Esophagus muscularis mucosa (tissue), 4 donors: ENCODE measurements at places on chromosomes 4 and X. TPM values are rescaled to one million over a fixed set of nuclear protein-coding genes. Genes with fewer than 3 reads are reported as not detected.

DNA sequence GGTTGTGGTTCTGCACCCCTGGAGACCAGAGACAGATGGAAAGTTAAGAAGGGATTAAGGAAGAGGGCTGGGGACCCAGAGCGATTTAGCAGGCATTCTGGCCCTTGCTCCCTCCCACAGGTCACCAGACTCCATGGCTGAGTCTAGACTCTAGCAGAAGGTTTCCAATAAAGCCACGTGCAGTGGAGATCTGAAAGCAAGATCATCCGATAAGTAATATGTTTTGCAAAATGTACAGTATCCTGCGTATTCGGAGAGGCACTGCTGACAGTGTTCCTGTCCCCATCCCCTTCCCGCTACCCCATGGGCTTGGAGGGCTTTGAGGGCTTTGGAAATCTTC lies 531 bp upstream of the GPRIN3 start:
- H3K36me3 ChIP-seq = no peaks in the 10 kb centered on the region
- H3K27me3 ChIP-seq = no peaks in the 10 kb centered on the region
- H3K4me3 ChIP-seq = peak overlapping the region; percentile 64
- peaks cover 18% of the 10 kb centered on the region for H3K4me1 ChIP-seq

DNA sequence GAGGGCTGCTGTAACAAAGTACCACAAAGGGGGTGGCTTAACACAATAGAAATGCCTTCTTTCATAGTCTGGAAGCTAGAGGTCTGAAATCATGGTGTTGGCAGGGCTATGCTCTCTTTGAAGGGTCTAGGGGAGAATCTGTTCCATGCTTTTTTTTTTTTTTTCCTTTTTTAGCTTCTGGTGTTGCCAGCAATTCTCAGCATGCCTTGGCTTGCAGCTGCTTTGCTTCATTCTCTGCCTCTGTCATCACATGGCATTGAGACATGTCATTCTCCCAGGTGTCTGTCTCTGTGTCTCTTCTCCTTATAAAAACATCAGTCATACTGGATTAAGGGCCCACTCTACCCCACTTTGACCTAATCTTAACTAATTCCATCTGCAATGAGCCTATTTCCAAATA lies 78.6 kb upstream of the BOD1L1 start:
- no peak overlapping the region for H3K27ac ChIP-seq
- no peaks in the 10 kb centered on the region for H3K36me3 ChIP-seq
- H3K4me1 ChIP-seq = peaks cover 11% of the 10 kb centered on the region
- H3K27me3 ChIP-seq = no peaks in the 10 kb centered on the region
- DNase-seq = no peak
- no peak overlapping the region for H3K4me3 ChIP-seq

DNA sequence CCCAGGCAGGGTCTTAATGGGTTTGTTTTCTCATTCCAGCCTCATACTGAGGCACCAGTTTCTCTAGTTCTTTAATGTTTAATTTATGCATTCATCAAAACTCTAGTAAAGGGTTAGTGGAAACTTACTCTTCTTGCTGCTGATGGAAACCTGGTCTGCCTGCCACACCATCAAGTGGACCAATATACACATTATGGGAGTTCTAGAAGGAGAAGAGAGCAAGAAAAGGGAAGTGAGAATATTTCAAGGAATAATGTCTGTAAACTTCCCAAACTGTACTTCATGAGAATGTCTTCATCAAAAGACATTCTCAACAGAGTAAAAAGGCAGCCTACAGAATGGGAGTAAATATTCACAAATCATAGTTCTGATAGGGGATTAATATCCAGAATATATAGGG lies 20.9 kb upstream of the DHX15 start:
- DNase-seq = no peak
- H3K4me3 ChIP-seq = no peak overlapping the region
- H3K4me1 ChIP-seq = no peaks in the 10 kb centered on the region

- H3K4me3 ChIP-seq = no peak overlapping the region
- no peak overlapping the region for H3K27ac ChIP-seq
- H3K27me3 ChIP-seq = peaks cover 98% of the 10 kb centered on the region
- no peaks in the 10 kb centered on the region for H3K36me3 ChIP-seq
- DNase-seq = no peak
These were observed 4.5 kb upstream of the NKX1-1 start for GRCh38 chr4:1410491-1411325.

DNA sequence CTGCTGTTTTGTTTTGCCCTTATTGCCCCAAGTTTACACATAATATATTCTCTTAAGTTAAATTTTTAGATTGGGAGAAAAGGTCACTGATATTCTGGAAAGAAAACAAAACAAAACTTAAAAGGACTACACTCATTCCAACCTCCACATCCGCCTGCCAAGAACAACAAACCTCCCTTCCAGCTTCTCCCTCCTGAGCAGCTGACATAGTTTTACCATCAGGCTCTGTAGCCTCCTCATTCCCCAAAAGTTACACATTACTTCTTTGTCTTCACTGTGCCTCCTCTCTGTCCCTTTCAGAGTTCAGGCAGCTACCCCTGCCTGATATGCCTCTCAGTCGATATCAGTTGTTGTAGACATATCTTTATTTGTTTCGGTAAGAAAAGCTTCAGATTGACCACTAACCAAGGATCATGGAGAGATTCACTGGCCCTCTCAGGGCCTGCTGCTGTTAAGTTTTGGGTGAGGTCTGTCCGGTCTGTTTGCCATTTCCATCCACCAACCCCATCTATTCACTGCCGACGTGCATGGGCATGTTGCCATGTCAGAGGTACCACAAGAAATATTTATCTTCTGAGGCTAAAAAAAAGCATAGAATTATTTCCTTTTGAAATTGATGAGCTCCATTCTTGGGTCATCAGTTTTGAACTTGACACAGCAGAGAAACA lies 164.1 kb downstream of the GASK1B start:
- no peak for DNase-seq
- H3K4me3 ChIP-seq = no peak overlapping the region
- peaks cover 47% of the 10 kb centered on the region for H3K4me1 ChIP-seq
- no peaks in the 10 kb centered on the region for H3K27me3 ChIP-seq
- no peaks in the 10 kb centered on the region for H3K36me3 ChIP-seq
- peak overlapping the region; percentile 49 for H3K27ac ChIP-seq

GRCh38 chr4:156501962-156502361 lies 469.6 kb downstream of the PDGFC start:
- H3K27me3 ChIP-seq = no peaks in the 10 kb centered on the region
- no peaks in the 10 kb centered on the region for H3K4me1 ChIP-seq
- H3K4me3 ChIP-seq = no peak overlapping the region
- no peak for DNase-seq
- H3K27ac ChIP-seq = no peak overlapping the region

DNA sequence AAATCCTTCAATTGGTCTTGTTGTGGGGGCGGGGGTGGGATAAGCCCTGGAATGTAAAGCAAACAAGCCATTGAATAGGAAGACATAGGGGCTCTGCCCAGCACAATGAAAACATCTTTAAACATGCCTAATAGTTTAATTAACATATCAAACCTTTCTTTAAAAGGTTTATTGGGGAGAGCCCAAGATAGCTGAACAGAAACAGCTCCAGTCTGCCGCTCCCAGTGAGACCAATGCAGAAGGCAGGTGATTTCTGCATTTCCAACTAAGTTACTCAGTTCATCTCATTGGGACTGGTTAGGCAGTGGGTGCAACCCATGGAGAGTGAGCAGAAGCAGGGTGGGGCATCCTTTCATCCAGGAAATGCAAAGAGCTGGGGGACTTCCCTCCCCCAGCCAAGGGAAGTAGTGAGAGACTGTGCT lies 327.2 kb upstream of the CNKSR2 start:
- no peak overlapping the region for H3K4me3 ChIP-seq
- H3K27me3 ChIP-seq = no peaks in the 10 kb centered on the region
- DNase-seq = no peak
- no peak overlapping the region for H3K27ac ChIP-seq
- H3K4me1 ChIP-seq = no peaks in the 10 kb centered on the region
- no peaks in the 10 kb centered on the region for H3K36me3 ChIP-seq

- no peaks in the 10 kb centered on the region for H3K4me1 ChIP-seq
- H3K27ac ChIP-seq = no peak overlapping the region
- no peak for DNase-seq
- H3K27me3 ChIP-seq = no peaks in the 10 kb centered on the region
- H3K36me3 ChIP-seq = no peaks in the 10 kb centered on the region
These were observed 154.0 kb downstream of the GRIA3 start for GRCh38 chrX:123337886-123338639.

DNA sequence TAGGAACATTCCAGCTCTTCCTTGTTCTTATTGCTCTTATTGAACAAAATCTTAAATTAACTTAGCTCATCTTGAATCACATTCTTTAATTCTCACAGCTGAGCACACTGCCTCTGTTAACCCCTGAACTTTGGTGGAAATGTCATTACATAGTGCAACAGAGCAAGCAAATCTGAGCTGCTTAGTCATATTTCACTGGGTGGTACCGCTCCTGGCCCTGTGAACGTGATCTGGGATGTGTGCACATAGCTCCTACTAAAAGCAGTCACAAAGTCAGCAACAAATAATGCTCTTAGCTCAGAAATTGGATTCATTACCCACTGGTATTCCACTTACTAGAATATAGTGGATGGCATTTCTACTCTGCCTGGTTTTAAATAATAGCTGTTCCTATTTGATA lies 27.9 kb downstream of the ARHGEF6 start:
- DNase-seq = no peak
- H3K27ac ChIP-seq = no peak overlapping the region
- no peaks in the 10 kb centered on the region for H3K27me3 ChIP-seq
- no peak overlapping the region for H3K4me3 ChIP-seq
- no peaks in the 10 kb centered on the region for H3K4me1 ChIP-seq
- H3K36me3 ChIP-seq = no peaks in the 10 kb centered on the region

- H3K36me3 ChIP-seq = no peaks in the 10 kb centered on the region
- H3K4me3 ChIP-seq = no peak overlapping the region
- no peak overlapping the region for H3K27ac ChIP-seq
- no peaks in the 10 kb centered on the region for H3K27me3 ChIP-seq
These were observed 82.5 kb upstream of the AFF2 start for GRCh38 chrX:148417934-148418333.

GPR82 gene
- 0.42 TPM for total RNA-seq

CPZ gene
- 1.8 TPM for total RNA-seq

CT45A1 gene
- not detected for total RNA-seq

ATP8A1 gene
- total RNA-seq = 6.2 TPM
